Activated T-cell treated with anti-CD3 and anti-CD28 coated beads, Interleukin-2, amount 50 U/mL, for 72 hours (primary cell): ENCODE measurements at places on chromosomes 7 and 10. TPM values are rescaled to one million over a fixed set of nuclear protein-coding genes. Genes with fewer than 3 reads are reported as not detected.
A peak's percentile ranks its signal among the peaks of the same experiment; 100 is the strongest.

Gene GTPBP10
- total RNA-seq = 47.6 TPM

Gene ZNF853
- total RNA-seq = 3.2 TPM

Gene GRID2IP
- 0.28 TPM for total RNA-seq

Gene EVX1
- not detected for total RNA-seq

Gene TPK1
- 26.2 TPM for total RNA-seq

Gene LRRC61
- 37.1 TPM for total RNA-seq

Gene ZNF248
- total RNA-seq = 9.9 TPM

Gene AZGP1
- total RNA-seq = not detected

- peaks cover 86% of the 10 kb centered on the region for H3K4me1 ChIP-seq
- H3K27ac ChIP-seq = peak overlapping the region; percentile 88
- H3K36me3 ChIP-seq = peaks cover 13% of the 10 kb centered on the region
- no peak for DNase-seq
- no peak overlapping the region for H3K4me3 ChIP-seq
- no peaks in the 10 kb centered on the region for H3K27me3 ChIP-seq
Observed at GRCh38 chr10:6013413-6014192, 36.3 kb upstream of the IL15RA start.

- peak overlapping the region; percentile 95 for H3K4me3 ChIP-seq
- peaks cover under 1% of the 10 kb centered on the region for H3K36me3 ChIP-seq
- no peaks in the 10 kb centered on the region for H3K27me3 ChIP-seq
Observed at GRCh38 chr10:80458263-80458625, 4.1 kb downstream of the TSPAN14 start.

GRCh38 chr10:124122211-124122610 lies 28.8 kb upstream of the CHST15 start:
- no peaks in the 10 kb centered on the region for H3K36me3 ChIP-seq
- no peak overlapping the region for H3K27ac ChIP-seq
- H3K4me3 ChIP-seq = no peak overlapping the region
- DNase-seq = no peak
- H3K4me1 ChIP-seq = no peaks in the 10 kb centered on the region

GRCh38 chr7:97285348-97285747 lies 167.8 kb downstream of the SDHAF3 start:
- H3K27ac ChIP-seq = peak overlapping the region; percentile 25
- DNase-seq = no peak
- H3K4me1 ChIP-seq = no peaks in the 10 kb centered on the region
- peaks cover 4% of the 10 kb centered on the region for H3K27me3 ChIP-seq
- H3K36me3 ChIP-seq = no peaks in the 10 kb centered on the region
- H3K4me3 ChIP-seq = no peak overlapping the region

- no peak overlapping the region for H3K27ac ChIP-seq
- no peaks in the 10 kb centered on the region for H3K4me1 ChIP-seq
- no peak overlapping the region for H3K4me3 ChIP-seq
- no peaks in the 10 kb centered on the region for H3K36me3 ChIP-seq
- DNase-seq = no peak
Observed at GRCh38 chr7:89680161-89680560, 474.1 kb upstream of the STEAP1 start.

DNA sequence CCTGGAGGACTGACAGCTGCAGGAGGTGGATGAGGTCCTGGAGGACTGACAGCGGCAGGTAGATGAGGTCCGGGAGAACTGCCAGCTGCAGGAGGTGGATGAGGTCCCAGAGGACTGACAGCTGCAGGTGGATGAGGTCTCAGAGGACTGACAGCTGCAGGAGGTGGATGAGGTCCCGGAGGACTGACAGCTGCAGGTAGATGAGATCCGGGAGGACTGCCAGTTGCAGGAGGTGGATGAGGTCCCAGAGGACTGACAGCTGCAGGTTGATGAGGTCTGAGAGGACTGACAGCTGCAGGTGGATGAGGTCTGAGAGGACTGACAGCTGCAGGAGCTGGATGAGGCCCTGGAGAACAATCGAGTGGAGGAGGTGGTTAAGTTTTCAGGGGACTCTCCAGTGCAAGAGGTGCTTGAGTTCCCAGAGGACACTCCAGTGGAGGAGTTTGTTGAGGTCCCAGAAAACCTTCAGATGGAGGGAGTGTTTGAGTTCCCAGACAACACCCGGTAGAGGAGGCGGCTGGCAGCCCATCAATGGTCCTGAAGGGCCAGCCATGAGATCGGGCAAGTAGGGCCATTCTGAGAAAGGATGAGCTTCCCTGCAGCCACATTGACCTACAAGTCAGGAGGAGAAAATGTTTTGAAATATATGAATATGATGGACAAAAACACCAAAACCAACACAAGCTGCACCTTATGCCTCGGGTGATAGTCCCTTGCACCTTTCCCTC lies 4.7 kb upstream of the EIF5AL1 start:
- H3K4me3 ChIP-seq = no peak overlapping the region
- H3K27ac ChIP-seq = no peak overlapping the region
- peaks cover 29% of the 10 kb centered on the region for H3K27me3 ChIP-seq
- DNase-seq = no peak
- H3K4me1 ChIP-seq = no peaks in the 10 kb centered on the region
- no peaks in the 10 kb centered on the region for H3K36me3 ChIP-seq

GRCh38 chr10:57867241-57867640 lies 400.5 kb downstream of the IPMK start:
- H3K27me3 ChIP-seq = no peaks in the 10 kb centered on the region
- H3K4me3 ChIP-seq = no peak overlapping the region
- no peak overlapping the region for H3K27ac ChIP-seq
- H3K36me3 ChIP-seq = no peaks in the 10 kb centered on the region
- no peaks in the 10 kb centered on the region for H3K4me1 ChIP-seq

DNA sequence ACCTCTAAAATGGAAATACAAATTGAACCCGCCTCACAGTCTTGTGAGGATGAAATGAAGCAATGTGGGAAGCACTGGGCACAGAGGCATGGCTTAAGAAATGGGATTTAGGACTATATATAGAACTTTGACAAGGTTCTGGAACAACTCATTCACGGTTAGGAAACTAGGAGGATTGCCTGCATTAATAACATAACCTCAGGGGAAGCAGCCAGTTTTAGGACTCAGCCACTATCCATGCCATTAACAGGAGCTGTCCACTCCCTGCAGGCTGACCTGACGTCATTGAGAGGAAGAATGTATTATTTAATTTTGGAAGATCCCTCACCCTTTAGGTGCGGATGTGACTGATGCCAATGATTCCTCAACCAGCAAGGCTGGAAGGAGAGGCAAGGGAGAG lies 34.8 kb downstream of the ITGB8 start:
- no peaks in the 10 kb centered on the region for H3K36me3 ChIP-seq
- H3K4me3 ChIP-seq = no peak overlapping the region
- no peaks in the 10 kb centered on the region for H3K4me1 ChIP-seq
- no peaks in the 10 kb centered on the region for H3K27me3 ChIP-seq

GRCh38 chr10:69968830-69969229 lies 83.8 kb upstream of the MACROH2A2 start:
- no peaks in the 10 kb centered on the region for H3K4me1 ChIP-seq
- no peak overlapping the region for H3K4me3 ChIP-seq
- H3K27me3 ChIP-seq = peaks cover 19% of the 10 kb centered on the region

- H3K27me3 ChIP-seq = no peaks in the 10 kb centered on the region
- DNase-seq = no peak
- peaks cover 4% of the 10 kb centered on the region for H3K36me3 ChIP-seq
- no peaks in the 10 kb centered on the region for H3K4me1 ChIP-seq
Observed at GRCh38 chr7:53744403-53744760, 708.9 kb downstream of the POM121L12 start.

GRCh38 chr7:47192978-47193377 lies 388.9 kb downstream of the TNS3 start:
- DNase-seq = no peak
- H3K4me3 ChIP-seq = no peak overlapping the region
- no peak overlapping the region for H3K27ac ChIP-seq
- no peaks in the 10 kb centered on the region for H3K4me1 ChIP-seq
- H3K27me3 ChIP-seq = no peaks in the 10 kb centered on the region
- H3K36me3 ChIP-seq = no peaks in the 10 kb centered on the region

- H3K4me3 ChIP-seq = no peak overlapping the region
- no peaks in the 10 kb centered on the region for H3K4me1 ChIP-seq
- peaks cover 6% of the 10 kb centered on the region for H3K27me3 ChIP-seq
- no peaks in the 10 kb centered on the region for H3K36me3 ChIP-seq
Observed at GRCh38 chr7:149831741-149832219, 6.4 kb upstream of the ZNF862 start.

DNA sequence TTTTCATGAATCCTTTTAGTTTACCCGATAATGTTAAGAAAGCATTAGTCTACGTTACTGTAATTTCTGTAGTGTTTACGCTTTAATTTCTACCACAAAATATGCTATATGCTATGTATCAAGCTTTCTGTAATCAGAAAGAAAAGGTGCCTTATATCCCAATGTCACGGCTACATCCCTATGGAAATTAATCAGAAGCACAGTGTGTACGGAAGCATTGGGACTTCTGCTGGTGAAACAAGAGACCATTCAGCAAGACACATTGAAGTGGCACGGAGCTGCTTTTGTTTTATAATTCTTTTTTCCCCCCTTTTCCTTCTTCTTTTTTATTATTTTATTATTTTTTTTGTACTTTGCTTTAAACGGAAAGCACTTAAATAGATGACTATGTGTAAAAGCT lies 31.2 kb upstream of the SH2B2 start:
- H3K27me3 ChIP-seq = no peaks in the 10 kb centered on the region
- DNase-seq = no peak
- no peaks in the 10 kb centered on the region for H3K36me3 ChIP-seq
- no peak overlapping the region for H3K27ac ChIP-seq
- no peaks in the 10 kb centered on the region for H3K4me1 ChIP-seq

DNA sequence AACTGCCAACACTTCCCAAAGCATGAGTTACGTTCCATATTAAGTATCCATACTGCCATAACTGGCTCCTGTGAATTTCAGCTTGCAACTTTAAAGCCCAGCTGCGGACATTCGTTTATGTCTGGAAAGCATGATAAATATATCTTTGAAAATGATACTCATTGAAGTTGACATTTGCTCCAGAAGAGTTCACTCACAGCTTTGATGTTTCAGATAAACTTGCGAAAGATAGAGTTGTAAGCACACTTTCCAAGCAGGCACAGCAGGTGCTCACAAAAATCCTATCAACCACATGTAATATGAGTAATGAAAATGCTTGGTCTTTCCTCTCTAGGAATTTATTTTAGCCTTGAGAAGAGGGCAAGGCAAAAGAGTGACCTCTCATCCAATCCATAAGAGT lies 4.5 kb downstream of the CHCHD3 start:
- peaks cover 10% of the 10 kb centered on the region for H3K36me3 ChIP-seq
- no peak overlapping the region for H3K4me3 ChIP-seq
- DNase-seq = no peak
- no peaks in the 10 kb centered on the region for H3K27me3 ChIP-seq
- H3K4me1 ChIP-seq = peaks cover 40% of the 10 kb centered on the region
- no peak overlapping the region for H3K27ac ChIP-seq

DNA sequence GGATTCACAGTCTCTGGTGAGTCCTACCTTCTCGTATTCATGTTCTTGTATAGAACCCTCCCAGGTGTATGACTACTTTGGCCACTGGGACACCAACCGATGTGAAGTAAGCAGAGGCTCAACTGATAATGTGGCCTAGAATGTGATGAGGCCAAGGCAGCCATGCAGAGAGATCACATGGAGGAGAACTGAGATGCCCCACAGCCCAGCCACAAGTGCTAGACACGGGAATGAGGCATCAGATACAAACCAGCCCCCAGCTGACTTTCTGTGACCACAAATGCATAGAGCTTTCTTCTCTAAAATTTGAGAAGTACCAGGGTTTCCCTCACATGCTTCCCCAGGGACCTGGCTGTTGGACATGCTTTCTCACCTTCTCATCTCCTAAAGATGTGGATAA lies 375.7 kb downstream of the CCSER2 start:
- H3K27me3 ChIP-seq = no peaks in the 10 kb centered on the region
- H3K27ac ChIP-seq = no peak overlapping the region
- H3K4me1 ChIP-seq = no peaks in the 10 kb centered on the region

GRCh38 chr7:137634356-137634755 lies 212.4 kb downstream of the DGKI start:
- H3K36me3 ChIP-seq = no peaks in the 10 kb centered on the region
- H3K4me3 ChIP-seq = no peak overlapping the region
- no peaks in the 10 kb centered on the region for H3K4me1 ChIP-seq
- H3K27ac ChIP-seq = no peak overlapping the region
- peaks cover 7% of the 10 kb centered on the region for H3K27me3 ChIP-seq
- DNase-seq = no peak

DNA sequence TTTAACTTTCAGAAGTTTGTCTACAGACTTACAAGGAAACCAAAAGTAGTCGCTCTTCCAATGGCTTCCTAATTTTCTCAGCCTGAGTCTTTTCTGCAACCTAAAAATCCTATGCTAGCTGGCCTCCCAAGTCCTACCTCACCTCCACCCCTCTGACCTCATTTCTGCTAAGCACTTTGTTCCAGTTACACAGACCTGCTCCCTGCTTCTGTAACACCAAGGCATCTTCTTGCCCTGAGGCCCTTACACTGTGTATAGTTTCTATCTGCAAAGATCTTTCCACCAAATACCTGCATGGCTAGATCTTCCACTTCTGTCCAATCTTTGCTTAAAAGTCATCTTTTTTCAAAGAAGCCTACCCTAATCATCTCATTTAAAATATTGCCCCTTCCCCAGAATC lies 1.9 kb upstream of the SNX13 start:
- no peak overlapping the region for H3K4me3 ChIP-seq
- H3K27me3 ChIP-seq = no peaks in the 10 kb centered on the region

DNA sequence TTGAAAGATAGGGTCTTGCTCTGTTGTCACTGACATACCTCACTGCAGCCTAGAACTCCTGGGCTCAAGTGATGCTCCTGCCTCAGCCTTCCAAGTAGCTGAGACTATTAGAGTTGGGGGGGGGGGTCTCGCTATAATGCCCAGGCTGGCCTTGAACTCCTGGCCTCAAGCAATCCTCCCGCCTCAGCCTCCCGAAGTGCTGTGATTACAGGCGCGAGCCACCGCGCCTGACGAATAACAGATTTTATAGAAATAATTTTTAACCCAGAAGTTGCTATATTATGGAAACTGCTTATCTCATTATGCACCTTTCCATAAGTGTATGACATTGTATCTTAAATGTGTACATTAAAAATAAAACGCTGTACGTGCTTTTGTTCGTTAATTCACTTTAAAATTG lies 846 bp downstream of the ANKRD26 start:
- H3K36me3 ChIP-seq = peaks cover 4% of the 10 kb centered on the region
- H3K4me3 ChIP-seq = peak overlapping the region; percentile 85
- H3K27me3 ChIP-seq = no peaks in the 10 kb centered on the region

DNA sequence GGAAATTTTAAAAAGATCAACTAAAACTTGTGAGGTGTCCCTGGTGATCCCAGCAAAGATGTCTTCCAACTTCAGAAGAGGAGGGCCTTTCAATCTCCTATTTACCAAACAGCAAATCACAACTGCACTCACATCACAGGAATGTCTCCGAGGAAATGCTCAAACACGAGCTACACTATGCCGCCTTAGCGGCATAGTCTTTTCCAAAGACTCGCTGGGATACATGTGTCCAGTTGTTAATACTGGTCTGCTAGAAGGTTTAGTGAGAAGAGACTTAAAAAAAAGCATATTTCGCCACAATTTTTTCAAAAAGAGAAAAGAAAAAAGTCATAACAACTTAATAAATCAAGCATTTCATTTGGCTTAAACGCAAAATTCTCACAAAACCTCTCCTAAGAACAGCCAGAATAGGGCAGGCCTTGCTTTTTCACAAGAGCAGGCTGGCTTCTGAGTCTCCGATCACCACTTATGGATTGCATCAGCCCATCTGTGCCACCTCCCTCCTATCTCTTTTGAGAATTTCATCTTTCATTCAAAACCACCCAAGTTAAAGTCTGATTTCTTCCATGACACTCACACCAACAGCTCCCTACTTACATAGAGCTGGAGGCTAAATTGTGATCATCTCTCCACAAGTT lies 66.1 kb downstream of the GNA12 start:
- peaks cover 11% of the 10 kb centered on the region for H3K36me3 ChIP-seq
- no peak overlapping the region for H3K4me3 ChIP-seq
- H3K27ac ChIP-seq = peak overlapping the region; percentile 40
- DNase-seq = no peak
- peaks cover 75% of the 10 kb centered on the region for H3K4me1 ChIP-seq
